ENCODE measurements at places on chromosomes 16 and 17. TPM values are rescaled to one million over a fixed set of nuclear protein-coding genes. Genes with fewer than 3 reads are reported as not detected.

STAC2 gene
- total RNA-seq = 1.2 TPM

ZNF19 gene
- total RNA-seq = 0.59 TPM

LRRC46 gene
- total RNA-seq = 0.51 TPM

SLX4 gene
- 1.2 TPM for total RNA-seq

FOXF1 gene
- total RNA-seq = 0.29 TPM

CHRNE gene
- not detected for total RNA-seq

TRIM16 gene
- 26.2 TPM for total RNA-seq
